Smooth muscle cell of the pulmonary artery (primary cell): ENCODE measurements at places on chromosomes 3 and 15. TPM values are rescaled to one million over a fixed set of nuclear protein-coding genes. Genes with fewer than 3 reads are reported as not detected.

TUSC2 gene
- 14.5 and 18.3 TPM in 2 replicates for total RNA-seq

CSTA gene
- 1.2 TPM in 1 of 2 replicates, not detected in the other for total RNA-seq

DPPA2 gene
- total RNA-seq = not detected in 2 replicates

RSL24D1 gene
- total RNA-seq = 47.9 and 60.5 TPM in 2 replicates

C3orf22 gene
- not detected in 2 replicates for total RNA-seq

ENTPD3 gene
- 0.10 and 0.13 TPM in 2 replicates for total RNA-seq

ARRDC4 gene
- 5.5 and 54.2 TPM in 2 replicates for total RNA-seq

ALG1L2 gene
- total RNA-seq = not detected in 2 replicates

NKTR gene
- total RNA-seq = 43.9 and 48.9 TPM in 2 replicates

RASGRP1 gene
- 1.1 and 5.1 TPM in 2 replicates for total RNA-seq

PEX5L gene
- 0.07 and 5.6 TPM in 2 replicates for total RNA-seq

DUOXA1 gene
- total RNA-seq = 0.07 TPM in 1 of 2 replicates, not detected in the other
